ENCODE measurements at places on chromosomes 11 and 22. TPM values are rescaled to one million over a fixed set of nuclear protein-coding genes. Genes with fewer than 3 reads are reported as not detected.
A peak's percentile ranks its signal among the peaks of the same experiment; 100 is the strongest.

- no peak overlapping the region for H3K27ac ChIP-seq
- no peaks in the 10 kb centered on the region for H3K27me3 ChIP-seq
- DNase-seq = no peak
- H3K4me1 ChIP-seq = peaks cover 10% of the 10 kb centered on the region
Observed at GRCh38 chr11:76806131-76806530, 23.0 kb downstream of the TSKU start.

DNA sequence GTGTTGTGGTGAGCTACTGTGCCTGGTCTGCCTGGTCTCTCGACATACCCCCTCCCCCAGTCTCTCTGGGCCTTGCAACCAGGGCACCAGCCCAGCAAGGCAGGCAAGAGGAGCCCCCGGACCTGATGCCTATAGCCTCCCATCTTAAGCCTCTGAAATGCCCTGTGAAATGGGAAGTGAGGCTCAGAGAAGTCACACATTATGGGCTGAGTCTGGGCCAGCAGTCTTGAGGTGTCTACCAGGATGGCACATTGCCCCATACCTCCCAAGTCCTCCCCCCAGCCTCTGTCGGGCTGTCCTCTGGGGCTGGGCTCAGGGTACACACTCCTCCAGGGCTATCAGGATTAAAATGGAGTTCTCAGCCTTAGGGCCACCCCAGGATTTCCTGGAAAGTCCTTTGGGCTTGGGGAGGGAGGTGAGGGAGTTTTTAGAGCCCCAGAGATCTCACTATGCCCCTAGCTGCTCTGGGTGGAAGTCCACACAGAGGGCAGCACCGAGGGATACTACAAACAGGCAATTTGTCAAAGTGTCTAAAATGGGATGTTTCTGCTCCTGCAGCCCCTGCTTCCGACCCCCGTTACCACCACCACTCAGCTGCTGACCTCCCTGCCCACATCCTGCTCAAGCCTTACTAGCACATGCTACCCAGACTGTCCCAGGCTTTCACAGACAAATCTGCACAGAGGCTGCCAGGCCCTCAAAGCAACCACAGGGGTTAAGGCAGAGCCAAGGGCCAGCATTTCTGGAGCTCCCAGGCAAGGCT, 3.1 kb upstream of the SH3BP1 start:
- H3K4me1 ChIP-seq = peaks cover 88% of the 10 kb centered on the region
- H3K36me3 ChIP-seq = peaks cover 17% of the 10 kb centered on the region
- H3K27me3 ChIP-seq = no peaks in the 10 kb centered on the region
- DNase-seq = peak; percentile 27

GRCh38 chr11:117834838-117835443, 10.4 kb upstream of the FXYD2 start:
- no peak overlapping the region for H3K4me3 ChIP-seq
- H3K36me3 ChIP-seq = no peaks in the 10 kb centered on the region
- H3K27me3 ChIP-seq = peaks cover 96% of the 10 kb centered on the region
- no peaks in the 10 kb centered on the region for H3K4me1 ChIP-seq

DNA sequence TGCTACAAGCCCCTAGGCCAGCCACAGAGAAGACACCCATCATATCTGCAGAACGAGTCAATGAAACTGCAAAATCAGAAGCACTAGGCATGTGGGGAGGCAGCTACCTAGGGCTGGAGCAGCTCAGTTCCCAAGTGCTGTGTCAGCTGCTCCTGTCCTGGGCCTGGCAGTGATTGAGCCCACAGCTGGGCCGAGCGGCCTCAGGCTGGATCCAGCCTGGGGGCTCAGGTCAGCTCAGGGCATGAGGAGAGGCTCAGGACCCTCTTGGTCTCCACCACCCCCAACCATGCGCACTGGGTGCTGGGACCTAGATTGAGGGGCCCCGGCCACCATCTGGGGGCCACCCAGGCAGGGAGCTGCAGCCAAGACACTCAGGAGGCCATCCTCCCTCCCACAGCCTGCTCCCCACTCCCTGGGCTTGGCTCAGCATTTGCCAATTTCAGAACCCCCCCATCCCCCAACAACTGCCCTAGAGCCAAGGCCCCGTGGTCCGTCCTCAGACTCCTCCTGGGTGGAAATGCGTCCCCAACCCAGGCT, 2.4 kb upstream of the TNNT3 start:
- no peak for DNase-seq
- H3K27ac ChIP-seq = no peak overlapping the region
- no peaks in the 10 kb centered on the region for H3K36me3 ChIP-seq
- no peaks in the 10 kb centered on the region for H3K4me1 ChIP-seq

DNA sequence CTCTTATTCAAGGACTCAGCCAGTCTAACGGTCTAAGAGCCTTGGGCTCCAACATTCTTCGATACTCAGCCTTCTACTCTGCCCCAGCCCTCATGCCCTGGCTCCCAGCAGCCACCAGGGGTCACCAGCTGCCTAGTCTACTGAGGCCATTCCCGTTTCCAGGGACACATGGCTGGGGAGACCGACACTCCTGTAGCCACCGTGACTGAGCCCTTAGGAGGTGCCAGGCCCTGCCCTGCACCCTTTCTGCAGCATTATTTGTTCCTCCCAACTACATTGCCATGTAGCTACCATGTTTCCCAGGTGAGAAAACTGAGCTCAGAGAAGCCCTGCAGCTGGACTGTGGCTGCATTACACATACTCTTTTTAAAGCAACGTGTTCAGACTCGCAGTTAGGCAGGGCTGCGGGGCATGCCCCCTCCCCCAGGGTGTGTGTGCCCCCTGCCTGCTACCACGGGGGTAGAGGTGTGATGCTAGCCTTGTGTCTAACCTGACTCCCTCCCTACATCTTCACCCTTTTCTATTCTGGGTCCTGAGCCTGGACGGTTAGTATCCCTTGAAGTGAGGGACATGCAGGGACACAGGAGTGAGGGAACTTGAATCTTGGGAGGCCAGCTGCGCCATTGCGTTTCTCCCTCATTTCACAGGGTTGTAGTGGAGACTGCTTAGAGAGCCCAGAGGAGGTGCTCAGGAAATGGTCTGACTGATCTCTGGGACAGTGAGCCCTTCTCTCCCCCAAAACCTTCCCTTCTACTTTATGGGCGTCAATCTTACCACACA, 17.5 kb downstream of the ATG16L2 start:
- no peaks in the 10 kb centered on the region for H3K4me1 ChIP-seq
- H3K27me3 ChIP-seq = no peaks in the 10 kb centered on the region
- H3K27ac ChIP-seq = no peak overlapping the region

The OR4D5 gene
- total RNA-seq = not detected

DNA sequence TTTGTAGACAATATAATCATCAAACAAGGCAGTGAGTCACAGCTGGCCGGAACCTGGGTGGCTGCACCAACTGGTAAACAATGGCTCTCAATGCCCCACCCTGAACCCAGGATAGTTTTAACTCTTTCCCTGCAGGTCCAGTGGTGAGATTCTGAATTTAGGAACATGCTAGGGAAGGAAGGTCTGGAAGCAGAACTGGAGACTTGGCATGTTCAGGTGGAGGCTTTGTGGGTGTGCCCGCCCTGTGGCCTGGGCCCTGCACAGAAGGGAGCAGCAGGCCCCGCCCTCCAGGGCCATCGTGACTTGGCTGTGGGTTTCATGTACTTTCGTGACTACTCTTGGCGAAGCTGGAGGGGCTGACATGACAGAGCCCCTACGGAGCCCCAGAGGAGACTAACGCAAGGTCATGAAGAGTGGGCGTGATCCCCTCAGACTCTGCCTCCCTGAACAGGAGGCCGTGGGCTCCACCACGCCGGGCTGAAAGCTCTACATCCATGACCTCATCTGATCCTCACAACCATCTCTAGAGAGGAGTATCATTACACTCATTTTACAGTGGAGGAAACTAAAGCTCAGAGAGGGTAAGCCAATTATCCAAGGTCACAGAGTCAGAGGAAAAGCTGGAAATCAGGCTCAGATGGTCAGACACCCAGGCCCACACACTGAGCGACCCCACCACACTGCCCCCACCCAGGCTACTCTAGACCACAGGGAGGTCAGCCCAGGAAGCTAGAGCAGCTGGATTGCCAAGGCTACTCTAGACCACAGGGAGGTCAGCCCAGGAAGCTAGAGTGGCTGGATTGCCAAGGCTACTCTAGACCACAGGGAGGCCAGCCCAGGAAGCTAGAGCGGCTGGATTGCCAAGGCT, 27.3 kb downstream of the MAFF start:
- no peaks in the 10 kb centered on the region for H3K27me3 ChIP-seq
- peaks cover 28% of the 10 kb centered on the region for H3K36me3 ChIP-seq

DNA sequence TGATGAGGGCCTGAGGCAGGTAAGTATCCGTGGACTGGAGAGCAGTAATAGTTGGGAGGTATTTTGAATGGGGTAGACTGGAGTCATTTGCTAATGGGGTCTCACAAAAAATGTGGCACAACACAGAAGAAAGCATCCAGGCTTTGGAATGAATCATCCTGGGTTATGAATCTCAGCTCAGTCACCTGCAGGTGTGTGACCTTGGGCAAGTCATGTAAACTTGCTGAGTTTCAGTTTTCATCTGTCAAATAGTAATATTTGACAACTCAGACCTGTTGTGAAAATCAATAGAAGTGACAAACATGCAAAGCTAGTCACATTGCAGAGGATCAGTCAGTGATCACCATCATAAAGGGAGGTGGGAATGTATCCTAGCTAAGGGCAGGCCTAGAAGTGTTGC, 232.0 kb upstream of the TENM4 start:
- no peaks in the 10 kb centered on the region for H3K27me3 ChIP-seq
- no peak for DNase-seq
- no peaks in the 10 kb centered on the region for H3K36me3 ChIP-seq
- no peaks in the 10 kb centered on the region for H3K4me1 ChIP-seq

- no peak overlapping the region for H3K4me3 ChIP-seq
- H3K36me3 ChIP-seq = no peaks in the 10 kb centered on the region
- no peaks in the 10 kb centered on the region for H3K4me1 ChIP-seq
- no peaks in the 10 kb centered on the region for H3K27me3 ChIP-seq
Observed at GRCh38 chr11:91563176-91563575, 661.4 kb upstream of the FAT3 start.

- H3K4me3 ChIP-seq = no peak overlapping the region
- no peak for DNase-seq
- no peaks in the 10 kb centered on the region for H3K27me3 ChIP-seq
- H3K36me3 ChIP-seq = peaks cover 26% of the 10 kb centered on the region
- no peak overlapping the region for H3K27ac ChIP-seq
- H3K4me1 ChIP-seq = peaks cover 37% of the 10 kb centered on the region
Observed at GRCh38 chr11:46304605-46305179, 27.2 kb downstream of the CREB3L1 start.

The ARHGEF17 gene
- 0.53 TPM for total RNA-seq

The ARHGAP8 gene
- total RNA-seq = 2.2 TPM

The APOA4 gene
- total RNA-seq = not detected

GRCh38 chr11:125517116-125517770, 21.2 kb upstream of the FEZ1 start:
- H3K27ac ChIP-seq = no peak overlapping the region
- H3K4me3 ChIP-seq = no peak overlapping the region
- peak; percentile 56 for DNase-seq
- no peaks in the 10 kb centered on the region for H3K4me1 ChIP-seq

- H3K4me1 ChIP-seq = no peaks in the 10 kb centered on the region
- no peaks in the 10 kb centered on the region for H3K27me3 ChIP-seq
- H3K36me3 ChIP-seq = no peaks in the 10 kb centered on the region
Observed at GRCh38 chr11:128544471-128545051, 42.8 kb downstream of the ETS1 start.

The VPS37C gene
- total RNA-seq = 23.9 TPM

- no peaks in the 10 kb centered on the region for H3K27me3 ChIP-seq
- no peaks in the 10 kb centered on the region for H3K36me3 ChIP-seq
- H3K4me1 ChIP-seq = no peaks in the 10 kb centered on the region
- H3K27ac ChIP-seq = no peak overlapping the region
- no peak for DNase-seq
Observed at GRCh38 chr11:123797541-123797940, 8.6 kb downstream of the OR6M1 start.

The CTR9 gene
- total RNA-seq = 57.9 TPM

DNA sequence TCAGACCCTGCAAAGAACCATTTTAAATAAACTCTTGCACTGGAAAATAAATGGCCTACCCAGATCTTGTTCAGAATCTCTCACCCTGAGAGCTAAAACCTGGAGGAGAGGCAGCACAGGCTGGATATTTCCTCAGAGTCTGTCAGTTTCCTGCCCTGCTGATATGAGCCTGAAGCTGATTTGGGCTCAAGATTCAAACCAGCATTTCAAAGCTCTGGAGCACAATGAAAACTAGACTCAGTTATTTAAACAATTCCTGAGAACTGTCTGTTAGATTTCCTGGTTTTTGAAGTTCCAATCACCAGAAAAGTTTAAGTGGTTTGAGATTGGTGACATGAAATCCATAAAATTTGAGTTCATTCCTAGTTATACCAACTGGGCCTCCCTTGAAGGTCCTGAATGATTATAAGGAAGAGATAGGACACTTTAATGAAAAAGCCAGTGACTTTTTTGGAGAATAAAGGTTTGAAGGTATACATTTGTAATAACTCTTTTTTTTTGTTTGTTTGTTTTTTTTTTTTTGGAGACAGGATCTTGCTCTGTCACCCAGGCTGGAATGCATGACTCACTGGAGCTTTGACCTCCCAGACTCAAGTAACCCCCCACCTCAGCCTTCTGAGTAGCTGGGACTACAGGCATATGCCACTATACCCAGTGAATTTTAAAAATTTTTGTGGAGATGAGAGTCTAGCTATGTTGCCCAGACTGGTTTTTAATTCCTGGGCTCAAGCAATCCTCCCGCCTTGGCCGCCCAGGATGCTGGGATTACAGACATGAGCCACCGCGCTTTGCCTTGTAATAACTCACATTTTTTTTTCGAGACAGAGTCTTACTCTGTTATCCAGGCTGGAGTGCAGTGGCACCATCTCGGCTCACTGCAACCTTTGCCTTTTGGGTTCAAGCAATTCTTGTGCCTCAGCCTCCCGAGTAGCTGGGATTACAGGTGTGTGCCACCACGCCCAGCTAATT, 8.0 kb upstream of the ESAM start:
- H3K27me3 ChIP-seq = no peaks in the 10 kb centered on the region
- H3K27ac ChIP-seq = peak overlapping the region; percentile 52
- DNase-seq = no peak
- peaks cover 3% of the 10 kb centered on the region for H3K36me3 ChIP-seq

The CD3D gene
- total RNA-seq = 34.9 TPM

DNA sequence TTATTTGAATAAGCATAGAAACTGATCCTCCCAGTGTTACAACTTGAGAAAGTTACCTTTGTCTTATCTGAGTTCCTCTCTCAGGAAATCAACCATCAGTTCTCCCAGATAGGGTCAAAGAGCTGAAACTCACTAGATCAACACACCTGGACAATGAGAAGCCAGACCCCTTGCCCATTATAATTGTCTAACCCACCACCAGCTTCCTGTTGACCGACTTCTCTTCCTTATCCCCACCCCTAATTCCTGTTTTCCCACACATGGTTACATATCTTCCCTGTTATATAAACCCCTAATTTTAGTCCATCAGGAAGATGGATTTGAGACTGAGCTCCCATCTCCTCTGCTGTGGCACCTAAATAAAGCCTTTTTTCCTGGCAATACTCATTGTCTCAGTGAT, 6.9 kb downstream of the SLC5A4 start:
- no peaks in the 10 kb centered on the region for H3K4me1 ChIP-seq
- no peaks in the 10 kb centered on the region for H3K36me3 ChIP-seq
- no peak overlapping the region for H3K27ac ChIP-seq
- DNase-seq = no peak
- H3K4me3 ChIP-seq = no peak overlapping the region
- peaks cover 8% of the 10 kb centered on the region for H3K27me3 ChIP-seq

- no peak for DNase-seq
- H3K27ac ChIP-seq = no peak overlapping the region
- peaks cover 4% of the 10 kb centered on the region for H3K27me3 ChIP-seq
- H3K36me3 ChIP-seq = no peaks in the 10 kb centered on the region
Observed at GRCh38 chr11:7572001-7572712, 58.4 kb downstream of the PPFIBP2 start.

The CDHR5 gene
- total RNA-seq = not detected

The P2RX6 gene
- total RNA-seq = 2.7 TPM

The HSD17B12 gene
- 23.8 TPM for total RNA-seq

GRCh38 chr22:44776605-44777363, 24.4 kb downstream of the ARHGAP8 start:
- DNase-seq = no peak
- no peaks in the 10 kb centered on the region for H3K4me1 ChIP-seq
- H3K4me3 ChIP-seq = no peak overlapping the region
- no peak overlapping the region for H3K27ac ChIP-seq
- no peaks in the 10 kb centered on the region for H3K36me3 ChIP-seq

The MRGPRF gene
- not detected for total RNA-seq

Data from K562 (cell line).